ENCODE measurements at places on chromosomes 7 and 10.

- no peak for DNase-seq
Observed at GRCh38 chr7:29815181-29816105, 9.1 kb downstream of the WIPF3 start.

GRCh38 chr10:127198307-127198706 is 1.9 kb upstream of the INSYN2A start:
- no peak for DNase-seq

GRCh38 chr7:22879280-22879679 is 56.6 kb upstream of the TOMM7 start:
- DNase-seq = no peak

- no peak for DNase-seq
Observed at GRCh38 chr10:95266674-95267095, 24.1 kb downstream of the PDLIM1 start.

GRCh38 chr7:106075937-106076336 is 36.2 kb downstream of the SYPL1 start:
- DNase-seq = no peak

- peak; percentile 65 for DNase-seq
Observed at GRCh38 chr7:131556053-131556908, at the start of gene PODXL. Gene PODXL (minus strand): TSS chr7:131556628. CDS start chr7:131556359, 269 bp downstream.

- DNase-seq = no peak
Observed at GRCh38 chr10:98539578-98539977, 92.8 kb upstream of the HPS1 start.

DNA sequence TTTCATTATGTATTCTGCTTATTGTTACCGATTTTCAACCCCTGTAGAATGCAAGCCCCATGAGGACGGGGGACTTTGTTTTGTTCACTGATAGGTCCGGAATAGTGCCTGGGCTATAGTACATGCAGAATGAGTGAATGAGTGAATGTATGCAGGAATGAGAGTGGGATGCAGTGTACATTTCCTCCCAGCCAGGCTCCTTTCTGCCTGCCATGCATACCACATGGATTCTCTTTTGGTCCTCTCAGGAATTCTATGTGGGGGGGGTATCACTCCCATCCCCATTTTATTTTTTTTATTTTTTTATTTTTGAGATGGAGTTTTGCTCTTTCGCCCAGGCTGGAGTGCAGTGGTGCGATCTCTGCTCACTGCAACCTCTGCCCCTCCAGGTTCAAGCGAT is 16.7 kb downstream of the TRIM56 start:
- DNase-seq = no peak

DNA sequence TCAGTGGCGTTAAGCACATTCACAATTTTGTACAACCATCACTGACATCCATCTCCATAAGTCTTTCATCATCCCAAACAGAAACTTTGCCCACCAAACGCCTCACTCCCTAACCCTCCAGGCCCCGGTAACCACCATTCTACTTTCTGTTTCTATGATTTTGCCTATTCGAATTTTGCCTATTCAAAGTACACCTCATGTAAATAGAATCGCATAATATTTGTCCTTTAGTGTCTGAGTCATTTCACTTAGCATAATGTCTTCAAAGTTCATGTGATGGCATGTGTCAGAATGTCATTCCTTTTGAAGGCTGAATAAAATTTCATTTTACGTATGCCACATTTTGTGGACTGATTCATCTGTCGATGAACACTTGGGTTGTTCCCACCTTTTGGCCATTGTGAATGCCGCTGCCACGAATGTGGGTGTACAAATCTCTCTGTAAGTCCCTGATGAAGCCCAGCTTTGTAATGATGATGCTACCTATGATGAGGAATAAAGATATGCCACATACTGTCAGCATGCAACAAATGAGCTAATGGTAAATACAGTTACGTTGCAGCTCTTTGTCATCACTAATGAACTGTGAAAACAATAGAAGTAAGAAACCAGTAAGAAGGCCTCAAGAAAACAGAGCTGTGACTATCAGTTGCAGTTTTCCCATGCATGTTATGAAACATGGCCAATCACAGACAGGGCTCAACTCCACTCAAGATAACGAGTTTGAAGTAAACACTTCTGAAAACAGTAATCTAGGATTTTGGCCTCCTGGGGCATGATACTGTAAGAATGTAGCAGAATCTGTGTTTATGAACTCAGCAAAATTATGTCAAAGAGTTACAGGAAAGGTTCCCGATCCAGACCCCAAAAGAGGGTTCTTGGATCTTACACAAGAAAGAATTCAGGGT is 120.0 kb downstream of the ADAM12 start:
- no peak for DNase-seq

- DNase-seq = no peak
Observed at GRCh38 chr7:38476764-38477163, 154.4 kb downstream of the AMPH start.

DNA sequence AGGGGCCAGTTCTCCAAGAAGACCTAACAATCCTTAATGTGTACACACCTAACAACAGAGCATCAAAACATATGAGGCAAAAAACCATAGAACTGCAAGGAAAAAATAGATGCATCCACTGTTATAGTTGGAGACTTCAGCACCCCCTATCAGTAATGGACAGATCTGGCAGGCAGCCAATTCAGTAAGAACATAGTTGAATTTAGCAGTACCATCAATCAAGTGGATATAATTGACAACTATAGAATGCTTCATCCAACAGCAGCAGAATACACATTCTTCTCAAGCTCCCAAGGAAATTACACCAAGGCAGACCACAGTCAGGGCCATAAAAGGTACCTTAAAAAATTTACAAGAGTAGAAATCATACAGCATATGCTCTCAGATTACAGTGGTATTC is 42.2 kb downstream of the POLL start:
- no peak for DNase-seq

DNA sequence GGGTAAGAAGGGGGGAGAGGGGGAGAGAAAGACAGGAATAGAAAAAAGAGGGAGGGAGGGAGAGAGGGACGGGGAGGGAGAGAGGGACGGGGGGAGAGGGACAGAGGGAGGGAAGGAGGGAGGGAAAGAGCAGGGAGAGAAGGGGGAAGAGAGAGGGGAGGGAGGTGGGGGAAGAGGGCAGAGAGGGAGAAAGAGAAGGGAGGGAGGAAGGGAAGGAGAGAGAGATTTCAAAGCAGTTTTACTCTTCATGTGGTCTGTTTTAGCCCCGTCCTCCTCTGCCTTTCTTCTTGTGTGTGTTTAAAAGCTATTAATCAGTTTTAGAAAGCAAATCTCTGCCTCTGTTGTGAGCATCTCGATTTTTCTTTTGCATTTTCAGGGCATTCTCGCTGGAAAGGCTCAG is 237.0 kb downstream of the WDR37 start:
- no peak for DNase-seq

DNA sequence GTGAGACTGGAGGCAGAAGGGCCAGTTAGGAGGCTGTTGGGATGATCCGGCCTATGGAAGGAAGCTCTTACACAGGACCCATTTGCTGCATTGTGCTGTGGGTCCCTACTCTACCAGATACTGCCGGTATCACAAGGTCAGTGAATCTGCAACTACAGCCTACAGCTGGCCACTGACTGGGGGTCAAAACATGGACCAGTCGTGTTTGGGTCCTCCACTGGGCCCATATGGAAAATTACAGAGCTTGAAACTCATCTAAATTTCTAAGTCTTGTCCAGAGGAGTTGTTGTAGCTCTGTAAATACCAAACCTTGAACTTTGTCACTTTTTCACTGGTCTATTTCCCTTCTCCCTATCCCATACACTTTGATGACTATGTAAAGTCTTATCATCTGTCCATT is 5.6 kb upstream of the NUP205 start:
- DNase-seq = no peak

DNA sequence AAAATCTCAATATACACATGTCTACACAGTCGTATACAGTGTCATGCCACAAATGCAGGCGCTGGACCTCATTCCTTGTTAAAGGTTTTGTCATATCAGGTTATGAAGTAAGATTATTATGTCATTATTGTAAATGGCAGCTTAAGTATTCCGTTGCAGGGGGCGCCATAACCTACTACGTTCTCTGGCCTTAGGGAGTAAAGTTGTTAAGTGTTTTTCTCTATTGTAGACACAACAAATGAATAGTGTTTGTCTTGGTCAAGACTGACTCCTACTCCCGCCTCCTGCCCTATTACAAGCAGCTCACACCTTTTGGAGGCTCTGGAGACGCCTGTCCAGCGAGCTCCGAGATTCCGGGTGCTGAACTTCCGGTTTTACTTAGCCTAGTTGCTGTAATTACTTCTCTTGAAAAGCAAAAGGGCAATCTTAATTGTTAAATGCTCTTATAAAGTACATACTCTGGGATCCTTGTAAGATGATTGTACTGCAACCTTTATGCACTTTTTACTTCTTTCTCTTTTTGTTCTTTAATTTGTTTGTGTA is 994 bp downstream of the GATAD1 start:
- DNase-seq = peak; percentile 31

GRCh38 chr10:61628875-61629513 is 33.7 kb upstream of the CABCOCO1 start:
- DNase-seq = no peak

DNA sequence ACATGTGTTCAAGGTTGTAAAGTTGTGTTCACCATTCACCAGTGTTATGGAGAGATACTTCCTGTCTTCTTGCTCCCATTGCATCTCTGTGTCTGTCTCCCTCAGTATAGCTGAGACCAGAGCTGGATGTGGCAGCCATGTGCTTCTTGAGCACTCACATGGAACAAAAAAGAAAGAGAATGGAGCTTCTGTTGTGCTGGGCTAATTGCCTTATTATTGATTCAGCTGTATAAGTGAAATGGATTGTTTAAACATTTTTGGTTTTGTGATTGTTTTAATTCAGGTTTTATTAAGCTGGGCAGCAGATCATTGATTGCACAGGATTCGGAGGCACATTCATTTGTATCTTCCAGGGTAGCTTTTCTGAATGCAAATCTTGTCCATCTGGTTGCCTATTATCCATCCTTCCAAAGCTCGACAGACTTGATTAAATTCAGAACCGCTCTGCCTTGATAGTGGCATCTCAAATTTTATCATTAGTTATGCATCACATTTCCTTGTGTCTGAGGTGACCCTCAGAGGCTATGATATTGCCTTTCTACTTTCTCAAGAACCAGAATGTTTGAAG is 119.9 kb downstream of the CCNY start:
- no peak for DNase-seq

DNA sequence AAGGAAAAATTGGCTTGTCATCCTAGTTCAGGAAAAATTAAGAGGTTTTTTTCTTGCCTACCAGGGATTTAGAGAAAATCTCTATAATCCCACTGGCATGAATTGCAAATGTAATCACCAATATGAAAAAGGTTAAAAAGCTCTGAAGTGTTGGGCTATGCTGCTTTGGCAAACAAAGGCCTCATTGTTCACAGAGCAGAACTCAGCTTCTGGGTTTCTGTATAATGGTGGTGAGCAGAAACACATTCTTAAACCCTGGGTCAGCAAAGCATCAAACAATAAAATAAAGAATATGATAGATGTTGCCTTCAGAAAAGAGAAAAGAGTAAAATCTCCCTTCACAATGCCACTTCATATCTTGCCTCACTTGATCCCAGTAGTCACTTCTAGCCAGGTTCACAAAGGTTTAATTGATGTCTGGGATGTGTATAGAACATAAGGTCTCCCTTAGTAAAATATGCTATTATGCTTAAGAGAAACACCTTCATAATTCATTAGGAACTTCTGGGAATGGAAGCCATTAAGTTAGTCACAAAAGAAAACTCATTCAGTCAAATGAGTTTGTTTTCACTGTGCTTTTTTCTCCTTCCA is 1255.5 kb upstream of the PHF14 start:
- no peak for DNase-seq

GRCh38 chr10:55746002-55746401 is 615.1 kb downstream of the ZWINT start:
- DNase-seq = no peak

- no peak for DNase-seq
Observed at GRCh38 chr10:23405540-23405939, 33.3 kb upstream of the OTUD1 start.

DNA sequence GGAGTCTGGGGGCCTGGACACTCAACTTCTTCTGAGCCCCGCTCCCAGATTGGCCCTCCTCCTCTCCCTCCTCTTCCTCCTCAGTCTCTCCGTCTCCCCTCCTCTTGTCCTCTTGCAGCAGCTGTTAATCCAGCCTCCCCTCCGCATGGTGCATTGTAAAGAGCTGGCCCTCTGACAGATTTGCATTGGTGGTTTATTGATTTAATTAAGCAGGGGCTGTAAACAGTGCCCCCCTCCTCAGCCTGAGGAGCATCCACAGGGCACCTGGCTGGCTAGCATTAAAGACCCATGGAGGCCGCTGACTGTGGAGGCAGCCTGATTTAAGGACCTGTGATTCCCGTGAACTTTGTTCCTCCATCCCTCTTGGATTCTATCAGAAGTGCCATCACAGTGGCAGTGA is 28.9 kb upstream of the PCBD1 start:
- DNase-seq = no peak

- no peak for DNase-seq
Observed at GRCh38 chr7:84847790-84848189, 339.1 kb downstream of the SEMA3D start.

DNA sequence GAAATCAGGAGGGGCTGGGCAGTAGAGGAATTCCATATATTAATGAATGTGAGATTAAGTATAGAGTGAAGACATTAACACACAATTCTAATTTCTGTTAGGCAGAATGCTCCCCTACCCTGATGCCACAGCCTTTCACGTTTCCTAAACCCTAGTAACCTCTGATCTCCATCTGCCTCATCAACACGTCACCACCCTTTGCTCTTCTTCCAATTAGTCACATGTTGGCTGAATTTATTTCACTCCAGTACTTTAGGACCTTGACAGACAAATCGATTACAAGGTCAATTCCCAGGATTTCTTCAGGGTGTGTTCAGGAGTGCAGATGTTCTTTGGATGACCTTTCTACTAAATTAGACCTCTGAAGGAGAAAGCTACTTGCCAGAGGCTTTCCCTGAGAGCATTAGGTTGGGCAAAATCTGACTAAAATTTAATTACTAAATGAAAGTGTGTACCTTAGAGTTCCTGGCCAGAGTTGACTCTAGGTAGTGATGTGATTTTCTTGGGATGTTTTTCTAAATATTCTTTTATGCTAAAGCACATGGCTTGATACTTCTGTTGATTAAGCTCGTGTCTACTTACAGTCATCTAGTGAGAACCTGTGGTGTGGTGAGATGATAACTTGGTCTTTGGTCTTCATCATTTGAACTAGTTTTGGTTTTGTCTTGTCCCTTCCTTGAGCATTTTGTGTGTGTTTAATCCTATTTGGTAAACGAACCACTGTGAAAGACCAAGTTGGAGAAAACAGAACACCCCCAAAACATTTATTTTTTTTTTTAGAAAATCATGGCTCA is 12.7 kb downstream of the AGR2 start:
- DNase-seq = no peak

GRCh38 chr10:44971935-44972757 is 6.5 kb downstream of the DEPP1 start:
- DNase-seq = no peak

GRCh38 chr7:104328296-104328969 is at the start of gene LHFPL3:
Gene LHFPL3 (plus strand): TSS chr7:104328603.
- peak; percentile 54 for DNase-seq
